ENCODE measurements at places on chromosomes 2 and 18. TPM values are rescaled to one million over a fixed set of nuclear protein-coding genes. Genes with fewer than 3 reads are reported as not detected.

PRKAG3 gene
- not detected for total RNA-seq

GPR39 gene
- total RNA-seq = 13.8 TPM

IL36A gene
- not detected for total RNA-seq

COLEC11 gene
- total RNA-seq = not detected

PAIP2B gene
- total RNA-seq = 2.9 TPM

SERPINB2 gene
- total RNA-seq = 3.3 TPM

FKBP7 gene
- 24.6 TPM for total RNA-seq

- no peak for DNase-seq
These were observed 591.0 kb downstream of the ARHGAP15 start for GRCh38 chr2:143720095-143720664.

GRCh38 chr2:109648041-109648527 is 33.9 kb downstream of the SOWAHC start:
- no peak for DNase-seq

- DNase-seq = no peak
These were observed 427.9 kb downstream of the PLCL1 start for GRCh38 chr2:198232281-198232680.

DNA sequence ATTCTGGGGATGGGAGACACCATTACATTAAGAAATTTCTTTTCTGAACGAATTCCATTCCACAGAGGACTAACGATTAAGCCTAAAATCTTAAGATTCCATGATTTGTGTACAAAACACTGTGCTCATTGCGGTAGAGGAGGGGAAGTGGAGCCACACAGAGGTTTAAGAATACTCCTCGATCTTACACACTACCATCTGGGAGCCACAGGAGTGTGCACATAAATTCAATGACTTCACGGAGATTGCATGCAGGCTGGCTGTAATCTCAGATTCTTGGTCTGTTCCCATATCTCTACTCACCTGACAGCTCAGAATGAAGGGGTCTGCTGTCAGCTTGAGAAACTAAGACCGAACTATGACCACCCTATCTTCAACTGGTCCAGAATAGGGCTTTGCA is 762 bp downstream of the VPS4B start:
- DNase-seq = no peak

DNA sequence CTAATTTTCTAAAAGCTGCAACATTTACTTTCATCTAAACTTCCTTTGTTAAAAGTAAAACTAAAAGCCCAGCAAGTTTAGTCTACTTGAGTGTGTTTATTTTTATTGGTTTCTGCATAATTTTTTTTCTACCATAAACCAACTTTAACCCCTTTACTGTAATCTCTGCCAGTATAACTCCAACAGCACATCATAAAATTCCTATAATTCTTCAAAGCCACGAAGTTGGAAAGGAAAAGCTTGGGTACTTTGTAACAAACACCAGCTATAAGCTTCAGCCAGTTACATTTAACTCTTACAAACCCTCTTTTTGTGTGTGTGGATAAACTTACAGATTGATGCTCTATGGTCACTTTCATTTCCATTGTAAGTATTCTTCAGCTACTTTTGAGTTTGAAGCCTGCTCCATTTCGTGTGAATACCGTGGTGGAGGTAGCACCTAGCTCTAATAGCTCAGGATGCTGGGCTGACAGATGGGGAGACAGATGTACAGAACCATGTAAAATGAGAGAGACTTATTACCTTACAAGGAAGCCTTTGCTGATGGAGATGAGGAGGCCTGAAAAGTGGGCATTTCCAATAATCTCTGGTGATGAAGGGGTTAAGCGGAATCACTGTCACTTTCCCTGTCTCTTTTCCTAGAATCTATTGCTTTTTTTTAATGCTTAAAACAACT is 42.5 kb downstream of the ZEB2 start:
- DNase-seq = no peak

GRCh38 chr2:12008425-12009061 is 262.1 kb downstream of the LPIN1 start:
- DNase-seq = no peak

GRCh38 chr2:201680743-201681142 is 17.7 kb downstream of the MPP4 start:
- DNase-seq = no peak

DNA sequence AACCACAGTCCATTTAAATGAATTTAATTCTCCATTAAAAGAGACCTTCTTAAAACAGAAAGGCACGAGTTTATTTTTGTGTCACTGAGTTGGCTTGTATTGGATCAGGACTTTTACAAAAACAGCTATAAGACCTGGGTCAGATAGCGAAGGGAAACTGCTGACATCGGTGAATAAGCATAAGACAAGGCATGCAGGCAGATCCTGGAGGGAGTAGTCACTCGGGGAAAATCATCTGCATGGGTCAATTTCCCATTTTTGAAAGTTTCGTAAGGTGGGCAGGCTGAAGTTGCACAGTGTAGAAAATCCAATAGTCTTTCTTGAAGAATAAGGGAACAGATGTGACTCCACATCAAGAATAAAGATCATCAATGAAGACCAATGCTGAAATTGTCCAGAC is 12.9 kb downstream of the IL36B start:
- DNase-seq = no peak

DNA sequence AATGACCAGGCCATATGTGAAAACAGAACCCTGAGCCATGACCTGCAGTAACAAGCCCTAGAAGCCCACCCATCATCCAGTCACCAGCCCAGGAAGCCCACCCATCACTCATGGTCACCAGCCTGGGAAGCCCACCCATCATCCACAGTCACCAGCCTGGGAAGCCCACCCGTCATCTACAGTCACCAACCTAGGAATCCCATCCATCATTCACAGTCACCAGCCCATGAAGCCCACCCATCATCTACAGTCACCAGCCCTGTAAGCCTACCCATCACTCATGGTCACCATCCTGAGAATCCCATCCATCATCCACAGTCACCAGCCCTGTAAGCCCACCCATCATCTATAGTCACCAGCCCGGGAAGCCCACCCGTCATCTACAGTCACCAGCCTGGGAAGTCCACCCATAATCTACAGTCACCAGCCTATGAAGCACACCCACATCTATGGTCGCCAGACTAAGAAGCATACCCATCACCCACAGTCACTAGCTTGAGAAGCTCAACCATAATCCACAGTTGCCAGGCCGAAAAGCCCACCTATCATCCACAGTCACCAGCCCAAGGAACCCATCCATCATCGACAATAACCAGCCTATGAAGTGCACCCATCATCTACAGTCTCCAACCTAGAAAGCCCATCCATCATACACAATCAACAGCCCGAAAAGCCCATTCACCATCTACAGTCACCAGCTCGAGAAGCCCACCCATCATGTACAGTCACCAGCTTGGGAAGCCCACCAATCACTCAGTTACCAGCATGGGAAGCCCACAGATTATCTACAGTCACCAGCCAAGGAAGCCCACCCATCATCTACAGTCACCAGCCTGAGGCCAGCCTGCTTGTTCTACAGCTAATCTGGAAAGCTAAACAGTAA is 91.9 kb downstream of the TWIST2 start:
- no peak for DNase-seq
